ENCODE measurements at places on chromosomes 13 and 19.

DNA sequence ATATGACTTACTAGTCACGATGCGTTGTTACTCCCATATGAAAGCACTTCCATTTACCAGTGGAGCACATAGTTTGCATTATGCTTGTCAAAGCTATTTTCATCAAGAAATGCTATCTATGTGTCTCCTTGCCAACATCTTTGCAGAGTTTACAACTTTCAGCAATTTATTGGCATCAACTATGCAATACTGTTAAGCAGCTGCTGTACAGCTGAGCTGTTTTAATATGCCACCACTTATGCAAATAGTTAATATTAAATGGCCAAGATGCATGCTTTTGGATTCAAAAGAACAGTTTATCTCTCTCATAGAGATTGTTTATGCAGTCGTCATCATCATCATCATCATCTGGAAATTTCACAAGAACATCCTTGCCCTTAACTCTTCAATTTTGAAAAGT lies 67.9 kb upstream of the KLF5 start:
- no peak for DNase-seq

DNA sequence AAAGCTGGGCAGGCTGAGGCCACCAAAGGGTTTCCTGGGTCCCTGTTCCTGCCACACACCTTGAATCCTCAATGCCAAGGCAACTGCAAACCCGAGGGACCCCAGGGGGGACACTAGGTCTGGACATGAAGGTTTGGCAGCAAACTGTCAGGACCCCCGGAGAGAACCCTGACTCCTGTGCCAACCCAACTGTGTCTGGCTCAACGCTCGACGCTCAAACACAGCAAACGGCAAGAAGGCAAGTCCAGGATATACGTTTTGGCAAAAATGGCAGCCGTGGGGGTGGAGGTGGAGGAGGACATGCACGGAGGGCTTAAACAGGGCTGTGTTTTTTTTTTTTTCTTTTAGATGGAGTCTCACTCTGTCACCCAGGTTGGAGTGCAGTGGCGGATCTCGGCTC lies 73.0 kb downstream of the GADD45B start:
- DNase-seq, result no peak

DNA sequence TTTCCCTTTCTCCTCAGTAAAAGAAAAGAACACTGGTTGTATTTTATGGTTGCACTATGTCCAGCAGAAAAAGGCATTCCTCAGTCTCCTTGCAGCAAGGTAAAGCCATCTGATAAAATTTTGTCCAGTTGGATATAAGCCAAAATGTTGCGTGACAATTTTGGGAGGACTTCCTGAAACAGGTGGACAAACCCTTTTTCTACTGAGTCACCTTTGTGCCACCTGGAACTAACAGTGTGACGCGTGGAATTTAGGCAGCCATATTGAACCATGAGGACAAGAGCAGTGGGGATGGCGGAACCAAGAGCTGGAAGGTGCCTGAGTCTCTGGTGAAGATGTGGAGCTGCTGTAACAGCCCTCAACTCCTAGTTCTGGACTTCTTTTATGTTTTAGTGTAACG lies 8.2 kb downstream of the CADM4 start:
- no peak for DNase-seq

- DNase-seq, result no peak
Observed at GRCh38 chr19:40754611-40755247, 3.7 kb downstream of the SNRPA start.

DNA sequence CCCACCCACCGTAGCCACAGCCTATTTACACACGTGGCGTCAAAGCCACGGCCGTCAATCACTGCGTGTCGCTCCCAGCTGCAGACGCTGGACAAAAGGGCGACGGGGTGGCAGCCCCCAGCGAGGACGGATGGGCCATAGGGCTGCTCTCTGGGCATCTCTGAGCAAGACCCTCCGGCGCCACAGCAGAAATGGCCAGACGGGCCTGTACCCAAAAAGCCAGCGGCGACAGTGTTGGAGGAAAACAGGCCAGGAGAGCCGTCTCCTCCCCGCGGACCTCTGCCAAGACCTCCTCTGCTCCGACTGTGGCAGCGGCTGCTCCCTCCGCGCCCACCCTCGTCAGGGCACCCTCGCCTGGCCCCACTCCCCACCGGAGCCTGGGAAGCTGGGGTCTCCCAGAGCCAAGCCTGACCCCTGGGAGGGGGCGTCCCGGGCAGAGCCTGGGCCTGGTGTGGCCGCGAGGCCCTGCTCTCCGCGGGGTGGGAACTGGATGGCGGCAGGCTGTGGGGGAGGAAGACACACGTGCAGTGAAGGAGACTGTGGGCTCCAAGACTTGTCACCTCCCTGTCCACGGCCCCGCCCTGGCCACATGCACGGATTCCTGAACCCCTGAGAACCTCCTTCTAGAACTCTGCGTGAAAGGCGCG lies 2.7 kb downstream of the C2CD4C start:
- DNase-seq, result no peak

- DNase-seq, result no peak
Observed at GRCh38 chr13:108528303-108528702, 101.1 kb upstream of the MYO16 start.

DNA sequence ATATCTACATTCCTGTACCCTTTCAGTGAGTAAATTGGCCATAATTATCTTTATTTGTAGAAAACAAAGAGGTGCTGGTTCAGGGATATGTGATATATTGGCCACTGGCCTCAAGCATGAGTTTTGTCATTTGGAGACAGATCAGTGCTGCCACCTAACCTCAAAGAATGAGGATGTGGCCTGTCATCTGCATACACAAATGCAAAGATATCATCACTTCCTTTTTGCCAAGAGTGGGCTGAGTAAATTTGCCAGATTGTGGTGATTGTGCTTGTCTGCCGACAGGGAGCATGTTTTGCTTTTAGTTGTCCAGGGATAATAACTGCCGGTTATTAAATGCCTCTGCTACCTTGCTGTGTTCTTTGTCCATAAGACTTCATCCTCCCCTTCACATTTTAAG lies 44.2 kb downstream of the WASF3 start:
- DNase-seq, result peak; percentile 33

DNA sequence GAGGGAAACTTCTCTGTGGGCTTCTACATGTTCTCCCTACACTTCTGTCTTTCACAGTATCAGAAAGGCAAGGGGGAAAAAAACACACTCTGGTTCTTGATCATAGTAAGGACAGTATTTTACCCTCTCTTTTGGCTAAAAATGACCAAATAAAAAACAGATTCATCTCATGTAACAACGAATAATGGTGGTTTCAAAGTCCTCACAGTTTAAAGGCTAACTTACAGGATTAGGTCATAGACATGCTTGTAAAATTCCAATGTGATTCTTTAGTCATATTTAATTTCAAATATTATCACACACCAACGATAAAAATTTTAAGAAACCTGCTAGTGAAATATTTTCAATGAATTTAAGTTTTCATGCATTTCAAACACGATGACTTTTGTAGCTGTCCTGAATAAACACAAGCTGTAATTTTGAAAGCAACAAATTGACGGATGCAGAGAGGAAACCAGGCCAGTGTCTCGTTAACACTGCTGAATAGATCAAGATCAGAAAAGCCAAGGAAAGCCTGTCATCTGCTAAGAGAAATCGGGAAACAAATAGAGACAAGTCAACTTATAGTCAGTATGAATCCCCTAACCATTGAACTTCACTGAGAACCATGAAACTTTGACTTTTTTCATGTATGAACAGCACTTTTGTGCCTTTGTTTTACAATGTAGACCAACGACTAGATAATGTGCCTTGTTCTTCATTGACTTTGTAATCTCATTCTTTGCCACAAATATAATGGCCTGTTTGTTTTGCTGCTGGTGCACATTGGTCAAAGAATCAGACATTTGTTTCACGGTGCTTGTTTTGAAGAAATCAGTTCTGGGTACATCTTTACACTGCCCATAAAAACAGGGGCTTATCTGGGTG lies 22.0 kb downstream of the MBNL2 start:
- DNase-seq, result peak; percentile 91

GRCh38 chr13:30526612-30527495 lies 61.1 kb upstream of the HMGB1 start:
- DNase-seq, result no peak

Measured in SK-MEL-5 (cell line).